ENCODE measurements at places on chromosomes 2 and 18.

DNA sequence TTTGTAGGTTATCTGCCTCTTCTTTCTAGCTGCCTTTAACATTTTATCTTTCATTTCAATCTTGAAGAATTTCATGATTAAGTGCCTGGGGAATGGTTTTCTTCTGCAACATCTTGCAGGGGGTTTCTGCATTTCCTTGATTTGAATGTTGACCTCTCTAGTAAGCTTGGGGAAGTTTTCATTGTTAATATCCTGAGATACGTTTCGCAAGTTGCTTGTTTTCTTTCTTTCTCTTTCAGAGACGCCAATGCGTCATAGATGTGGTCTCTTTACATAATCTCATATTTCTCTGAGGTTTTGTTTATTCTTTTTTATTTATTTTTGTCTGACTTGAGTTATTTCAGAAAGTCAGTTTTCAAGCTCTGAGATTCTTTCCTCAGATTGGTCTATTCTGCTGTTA is 225.7 kb downstream of the XIRP2 start:
- no peak for DNase-seq

DNA sequence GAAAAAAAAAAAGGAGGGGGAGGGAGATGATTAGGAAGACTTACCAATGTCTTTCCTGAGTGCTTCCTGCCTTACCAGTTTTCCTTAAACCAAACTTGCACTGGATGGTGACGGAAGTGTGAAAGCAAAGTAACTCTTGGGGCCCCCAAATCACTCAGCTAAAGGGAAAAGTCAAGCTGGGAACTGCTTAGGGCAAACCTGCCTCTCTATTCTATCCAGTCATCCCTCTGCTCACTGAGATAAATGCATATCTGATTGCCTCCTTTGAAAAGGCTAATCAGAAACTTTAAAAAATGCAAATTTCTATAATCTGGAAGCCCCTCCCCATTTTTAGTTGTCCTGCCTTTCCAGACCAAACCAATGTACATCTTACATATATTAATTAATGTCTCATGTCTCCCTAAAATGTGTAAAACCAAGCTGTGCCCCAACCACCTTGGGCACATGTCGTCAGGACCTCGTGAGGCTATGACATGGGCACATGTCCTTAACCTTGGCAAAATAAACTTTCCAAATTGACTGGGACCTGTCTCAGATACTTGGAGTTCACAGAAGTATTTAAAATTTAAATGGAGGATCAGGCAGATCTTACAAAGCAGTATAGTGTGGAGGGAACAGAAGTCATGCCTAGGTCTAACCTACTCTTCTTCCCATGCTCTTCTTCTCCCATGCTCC is 7.2 kb upstream of the CYBRD1 start:
- DNase-seq: no peak

GRCh38 chr2:30408961-30409387 is 38.1 kb upstream of the LCLAT1 start:
- DNase-seq: no peak

DNA sequence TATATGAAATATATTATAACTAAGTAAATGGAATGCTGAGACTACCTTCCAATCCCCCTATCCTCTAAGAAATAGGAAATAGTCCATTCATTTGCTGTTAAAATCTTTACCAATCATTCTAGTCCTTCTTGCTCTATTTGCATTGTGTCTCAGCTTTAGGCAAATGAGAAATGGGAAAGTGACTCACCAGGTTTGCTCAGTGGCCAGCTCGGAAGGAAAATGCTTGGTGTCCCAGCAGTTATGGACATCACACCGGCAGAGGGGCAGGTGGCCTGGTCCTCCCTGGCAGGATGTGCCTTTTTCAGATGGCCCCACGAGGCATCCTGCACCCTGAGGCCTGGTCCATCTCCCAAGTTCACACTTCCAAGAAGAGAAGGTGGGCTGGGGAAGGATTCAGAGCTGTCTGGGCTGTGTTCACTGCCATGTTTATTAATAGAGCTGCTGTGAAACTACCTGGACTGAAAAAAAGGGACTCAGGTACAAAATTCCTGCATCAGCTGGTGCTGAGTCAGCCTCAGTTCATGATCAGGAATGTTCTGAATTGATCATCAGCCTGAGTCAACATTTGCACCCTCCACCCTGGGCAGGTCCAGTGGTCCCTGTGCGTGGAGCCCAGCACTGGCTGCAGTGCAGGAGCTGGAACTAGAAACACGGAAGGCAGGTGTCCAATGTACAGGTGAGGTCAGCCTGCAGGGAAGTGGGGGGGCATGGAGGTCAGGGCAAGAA is 60.1 kb upstream of the ARL4C start:
- DNase-seq: no peak

GRCh38 chr2:234747833-234748559 is 203.8 kb upstream of the SH3BP4 start:
- DNase-seq: no peak

- no peak for DNase-seq
These were observed 569.8 kb downstream of the ARHGAP15 start for GRCh38 chr2:143698888-143699570.

DNA sequence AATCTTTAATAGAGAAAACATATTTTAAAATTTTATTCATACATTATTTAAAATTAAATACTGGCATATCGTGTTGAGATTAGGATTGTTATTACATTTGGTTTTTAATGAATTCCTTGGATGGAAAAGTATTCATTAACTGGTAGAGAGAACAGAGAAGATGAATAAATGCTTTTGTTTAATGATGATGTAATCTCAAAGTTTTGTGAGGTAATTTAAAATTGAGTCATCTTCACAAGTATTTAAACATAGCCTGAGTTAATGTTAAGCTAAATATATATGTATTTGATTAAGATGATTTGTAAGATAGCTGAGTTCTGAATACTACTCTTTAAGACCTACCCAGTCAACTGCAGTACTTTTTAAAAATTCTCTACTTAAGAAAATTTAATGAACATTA is 713.4 kb upstream of the VRK2 start:
- no peak for DNase-seq

DNA sequence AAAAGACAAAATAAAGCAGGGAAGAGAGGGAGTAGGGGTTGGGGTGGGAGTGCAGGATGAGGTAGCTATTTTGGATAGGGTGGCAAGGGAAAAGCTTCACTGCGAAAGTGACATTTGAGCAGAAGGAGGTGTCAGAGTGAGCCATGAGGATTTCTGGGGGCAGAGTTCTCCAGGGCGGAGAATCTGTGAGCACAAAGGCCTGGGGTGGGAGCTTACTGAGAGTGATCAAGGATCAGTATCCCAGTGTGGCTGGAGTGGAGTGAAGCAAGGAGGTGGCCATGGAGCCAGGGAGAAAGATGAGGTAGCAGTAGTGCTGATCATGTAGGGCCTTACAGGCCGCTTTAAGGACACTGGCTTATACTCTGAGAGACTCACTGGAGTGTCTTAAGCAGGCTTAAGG is 210.9 kb upstream of the FOSL2 start:
- no peak for DNase-seq

DNA sequence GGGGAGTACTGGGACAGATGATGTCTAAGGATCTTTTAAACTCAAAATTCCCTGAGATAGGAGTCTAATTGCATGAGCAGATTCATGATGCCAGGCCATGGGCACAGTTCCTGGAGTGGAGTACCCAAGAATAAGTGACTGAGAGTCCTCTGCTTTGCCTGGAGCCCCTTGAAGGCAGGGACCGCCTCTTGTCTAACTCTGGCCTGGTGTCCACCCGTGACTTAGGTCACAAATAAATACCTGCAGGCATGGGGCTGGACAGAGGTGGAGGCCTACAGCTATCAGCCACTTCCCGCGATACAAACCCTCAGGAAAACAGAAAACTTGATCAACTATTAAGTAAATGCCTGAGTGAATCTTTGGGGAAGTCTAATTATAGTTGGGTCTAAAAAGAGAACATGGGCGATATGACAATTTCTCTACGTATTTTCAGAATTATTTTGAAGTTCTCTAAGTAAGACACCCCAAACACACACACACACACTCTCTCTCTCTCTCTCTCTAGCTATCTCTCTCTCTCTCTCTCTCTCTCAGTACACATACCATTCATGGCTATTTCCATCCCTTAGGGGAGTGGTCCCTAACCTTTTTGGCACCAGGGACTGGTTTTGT is 1.8 kb upstream of the WIPF1 start:
- DNase-seq: no peak

- DNase-seq: no peak
These were observed 417.1 kb downstream of the SOCS6 start for GRCh38 chr18:70705831-70706416.

Measured in D721Med (cell line).